ENCODE measurements at places on chromosomes 5 and 9.

- no peak for DNase-seq
Observed at GRCh38 chr5:148979083-148979723, 83.7 kb downstream of the SH3TC2 start.

DNA sequence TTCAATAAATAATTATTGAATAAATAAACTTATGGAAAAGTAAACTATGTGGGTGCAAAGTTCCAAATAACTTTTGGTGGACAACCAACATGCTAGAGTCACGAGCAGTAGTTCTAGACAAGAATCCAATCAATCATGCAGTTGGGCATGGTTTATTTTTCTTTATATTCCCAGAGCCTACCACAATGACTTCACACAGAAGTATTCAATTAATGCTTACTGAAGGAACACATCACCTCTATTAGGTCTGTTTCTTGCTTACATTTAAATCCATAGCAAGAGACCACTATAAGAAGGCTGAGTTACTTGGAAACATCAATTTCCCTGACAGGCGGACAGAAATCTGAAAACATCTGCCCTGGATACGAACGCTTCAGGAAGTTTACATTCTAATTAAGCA, 214.2 kb downstream of the TMEM232 start:
- no peak for DNase-seq

- DNase-seq, result no peak
Observed at GRCh38 chr5:113520429-113520828, 6.9 kb downstream of the YTHDC2 start.

DNA sequence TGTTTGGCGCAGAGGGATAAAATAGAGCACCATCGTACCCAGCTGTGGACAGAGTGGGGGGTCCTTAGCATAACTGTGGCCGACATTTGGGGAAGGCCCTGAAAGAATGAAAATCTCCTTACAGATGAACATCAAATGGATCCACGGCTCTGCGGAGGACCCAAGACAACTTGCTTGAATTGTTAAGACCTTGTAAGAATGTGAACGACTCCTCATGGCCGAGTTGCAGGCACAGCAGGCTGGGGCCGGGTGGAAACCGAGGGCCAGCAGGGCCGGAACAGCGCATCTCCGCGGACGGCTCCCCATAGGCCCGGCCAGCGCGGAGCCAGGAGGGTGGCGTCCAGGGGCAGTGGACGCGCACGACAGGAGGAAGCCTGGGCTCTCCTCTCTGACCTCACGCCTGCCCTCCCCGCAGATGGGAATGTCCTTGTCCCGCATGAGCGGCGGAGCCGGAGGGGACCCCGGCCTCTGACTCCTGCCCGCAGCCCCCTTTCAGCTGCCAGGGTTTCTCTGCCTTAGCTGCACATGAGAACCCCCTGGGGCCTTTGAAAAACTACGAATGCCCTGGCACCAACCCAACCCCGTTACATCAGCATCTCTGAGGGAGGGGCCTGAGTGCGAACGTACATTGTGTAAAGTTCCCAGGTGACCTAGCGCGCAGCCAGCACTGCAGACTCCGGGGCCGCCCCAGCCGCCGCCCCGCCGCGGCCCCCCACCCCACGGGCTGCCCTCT, 36.2 kb upstream of the PTCH1 start:
- peak; percentile 4 for DNase-seq

GRCh38 chr9:7119612-7120011, 361.8 kb downstream of the KDM4C start:
- no peak for DNase-seq

DNA sequence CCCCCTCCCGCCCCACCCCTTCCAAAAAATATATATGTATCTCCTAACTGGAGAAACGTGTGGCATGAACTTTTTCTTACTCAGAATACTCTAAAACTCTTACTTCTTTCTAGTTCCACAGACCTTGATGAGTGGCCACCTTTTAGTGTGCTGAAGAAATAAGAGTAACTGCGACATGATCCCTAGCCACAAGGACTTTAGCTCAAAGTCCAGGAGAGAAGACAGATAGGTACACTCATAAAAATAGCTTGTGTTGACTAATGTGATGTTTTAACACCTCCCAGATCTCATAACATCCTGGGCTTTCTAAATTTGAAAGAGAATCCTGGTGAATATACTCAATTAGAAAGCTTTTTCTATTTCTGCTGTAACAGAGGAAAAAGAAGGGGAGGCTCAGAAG, 1005.0 kb upstream of the DMAC1 start:
- no peak for DNase-seq

GRCh38 chr9:37925786-37926736, 22.1 kb upstream of the SLC25A51 start:
- DNase-seq, result no peak

DNA sequence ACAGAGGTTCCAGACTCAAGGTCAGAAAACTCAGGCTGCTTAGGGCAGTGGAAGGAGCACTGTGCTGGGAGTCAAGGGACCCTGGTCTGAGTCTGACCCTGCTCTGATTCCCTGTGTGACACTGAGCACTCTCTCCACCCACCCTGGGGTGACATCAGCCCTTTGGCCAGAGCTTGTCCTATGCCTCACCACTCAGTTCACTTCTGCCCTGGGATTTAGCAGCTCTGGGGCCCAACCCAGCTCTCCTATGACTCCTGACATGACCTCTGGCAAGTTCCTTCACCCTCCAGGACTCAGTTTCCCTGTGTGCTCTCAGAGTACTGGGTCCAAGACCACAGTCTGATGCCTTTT, 63.9 kb downstream of the FAM114A2 start:
- DNase-seq, result no peak

DNA sequence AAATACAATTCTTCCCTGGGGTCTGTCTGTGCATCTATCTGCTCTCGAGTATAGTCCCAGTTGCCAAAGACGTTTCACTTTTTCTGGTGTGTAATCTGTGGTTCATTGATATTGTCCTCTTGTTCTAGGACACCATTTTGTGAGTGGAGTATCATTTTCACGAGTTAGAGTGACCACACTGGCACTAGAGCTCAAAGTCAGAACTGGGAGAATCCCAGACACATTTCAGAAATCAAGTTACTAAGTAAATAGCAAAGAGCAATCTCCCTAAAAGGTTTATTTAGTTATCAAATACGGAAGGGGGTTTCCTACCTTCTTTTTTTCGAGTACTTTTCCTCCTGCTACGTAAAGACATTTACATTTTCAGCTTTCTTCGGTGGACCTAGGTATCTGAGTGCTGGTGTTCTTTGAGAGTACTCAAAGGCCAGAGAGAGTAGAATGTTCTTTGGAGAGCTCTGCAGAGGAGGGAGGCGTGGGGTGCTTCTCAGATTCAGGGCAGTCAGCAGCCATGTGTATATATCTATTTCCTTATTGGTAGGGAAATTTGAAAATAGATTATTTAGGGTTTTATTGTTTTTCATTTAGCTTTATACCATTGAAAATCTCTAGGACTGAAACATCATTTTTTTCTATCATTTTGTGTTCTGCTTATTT, 8.9 kb upstream of the HSPA9 start:
- DNase-seq, result no peak

GRCh38 chr5:56471707-56472106, 238.6 kb upstream of the ANKRD55 start:
- no peak for DNase-seq

DNA sequence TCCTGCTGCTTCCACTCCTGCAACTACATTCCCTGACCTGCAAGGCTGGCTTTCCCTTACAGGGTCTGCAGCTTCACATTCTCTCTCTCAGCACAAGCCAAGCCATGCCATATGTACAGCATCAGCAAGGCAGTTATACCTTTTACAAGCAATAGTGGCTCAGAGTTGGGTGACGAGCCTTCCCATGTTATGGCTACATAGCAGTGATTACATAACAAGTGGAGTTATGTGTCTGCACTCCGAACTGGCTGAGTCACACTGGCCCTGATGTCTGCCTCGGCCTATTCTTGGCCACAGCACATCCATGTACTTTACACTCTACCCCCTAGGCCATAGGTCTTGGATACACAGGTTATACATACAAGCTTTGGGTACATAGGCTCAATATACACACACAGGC, 52.0 kb upstream of the SNCAIP start:
- no peak for DNase-seq

- no peak for DNase-seq
Observed at GRCh38 chr5:158538506-158539074, 561.1 kb downstream of the EBF1 start.

Measured in stimulated activated CD4-positive, alpha-beta T cell treated with anti-CD3 and anti-CD28 coated beads, Interleukin-15, amount 100 ng/mL, for 1 hour (primary cell).